H1 (cell line): ENCODE measurements at places on chromosomes 5 and 9. TPM values are rescaled to one million over a fixed set of nuclear protein-coding genes. Genes with fewer than 3 reads are reported as not detected.
A peak's percentile ranks its signal among the peaks of the same experiment; 100 is the strongest.

The IL33 gene
- total RNA-seq, result not detected in 2 replicates

The PCDHGA7 gene
- total RNA-seq, result 0.73 and 1.1 TPM in 2 replicates

The SLC45A2 gene
- total RNA-seq, result not detected in 2 replicates

DNA sequence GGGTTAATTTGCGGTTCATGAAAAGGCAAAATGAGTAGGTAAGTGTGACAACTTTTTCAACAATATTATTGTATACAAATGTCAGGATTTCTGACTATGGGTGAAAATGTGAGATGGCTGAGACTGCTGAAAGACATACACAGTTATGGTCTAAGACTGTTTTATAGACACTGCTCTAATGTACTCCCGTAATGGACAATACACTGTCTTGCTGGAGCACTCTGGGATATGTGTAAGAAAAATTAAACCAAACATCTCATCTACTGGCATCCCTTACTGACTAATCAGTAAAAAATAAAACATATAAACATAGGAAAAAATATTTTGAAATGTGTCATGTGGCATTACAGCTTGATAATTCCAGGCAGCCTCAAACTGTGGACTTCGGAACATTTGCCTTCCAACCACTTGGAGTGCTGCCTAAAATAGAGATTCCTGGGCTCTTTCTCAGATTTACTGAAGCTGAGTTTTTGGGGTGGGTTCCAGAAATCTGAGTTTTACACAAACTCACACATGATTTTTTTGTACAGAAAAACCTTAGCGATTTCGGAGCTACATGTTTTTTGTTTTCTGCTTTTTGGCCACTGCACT, 233.9 kb upstream of the TBCA start:
- no peak for DNase-seq

GRCh38 chr5:18098691-18099090, 464.4 kb downstream of the TAF11L14 start:
- DNase-seq, result no peak

- DNase-seq, result no peak
Measured at GRCh38 chr9:84871983-84872382, 202.5 kb downstream of the NTRK2 start.

DNA sequence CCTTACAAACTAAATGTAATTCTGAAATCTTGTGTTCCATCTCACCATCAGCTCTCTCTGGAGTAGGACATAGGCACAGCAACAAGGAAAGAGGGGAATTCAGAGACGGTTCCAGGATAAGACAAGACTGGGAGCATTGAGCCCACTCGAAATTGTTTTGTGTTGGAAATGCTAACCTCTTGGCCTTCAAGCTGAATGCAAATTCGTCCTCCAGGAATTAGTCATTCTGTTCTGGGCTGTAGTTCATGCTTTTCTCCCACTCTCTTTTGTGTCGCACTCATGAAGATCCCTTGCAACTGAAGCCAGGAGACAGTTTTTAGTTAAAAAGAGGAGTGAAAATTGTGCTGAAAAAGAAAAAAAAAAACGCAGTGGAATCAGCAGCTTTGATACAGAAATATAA, 121.7 kb upstream of the SEMA6A start:
- no peak for DNase-seq

DNA sequence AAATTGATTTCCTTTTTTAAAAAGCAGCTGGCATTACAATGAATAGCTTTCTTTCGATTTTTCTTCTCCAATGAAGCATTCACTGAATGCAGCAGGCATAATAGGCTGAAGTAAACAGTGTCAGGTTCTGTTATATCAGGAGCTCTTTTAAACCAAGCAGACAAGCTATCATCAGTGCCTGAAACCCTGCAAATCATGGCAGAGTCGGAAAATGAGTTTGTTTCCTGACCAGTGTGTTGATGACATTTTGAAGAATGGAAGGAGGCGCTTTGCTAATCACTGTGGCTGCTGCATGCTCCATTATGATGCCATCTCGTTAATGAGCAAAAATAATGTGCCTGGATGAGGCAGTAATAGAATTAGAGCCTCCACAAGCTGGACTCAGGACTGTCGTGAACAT, 284.5 kb downstream of the ZNF608 start:
- no peak for DNase-seq

DNA sequence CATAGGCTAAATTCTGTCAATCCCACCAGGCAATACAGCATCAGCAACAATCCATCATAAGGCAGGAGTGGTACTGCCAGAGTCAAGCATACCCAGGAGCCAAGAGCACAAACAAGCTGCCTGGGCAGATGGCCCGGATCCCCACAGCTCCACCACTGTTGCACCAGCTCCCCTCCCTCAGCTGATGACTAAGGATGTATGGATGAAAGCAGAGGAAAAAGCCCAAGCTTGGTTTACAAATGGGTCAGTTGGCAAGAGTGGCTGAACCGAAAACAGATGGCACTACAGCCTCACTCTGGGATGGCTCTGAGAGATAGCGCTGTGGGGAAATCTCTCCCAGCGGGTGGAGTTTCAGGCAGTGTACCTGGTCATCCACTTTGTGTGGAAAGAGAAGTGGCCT, 29.4 kb downstream of the DROSHA start:
- DNase-seq, result no peak

- DNase-seq, result no peak
Measured at GRCh38 chr9:135332516-135332915, 147.1 kb upstream of the PPP1R26 start.

GRCh38 chr5:107388141-107388861, 282.4 kb downstream of the EFNA5 start:
- DNase-seq, result no peak

- no peak for DNase-seq
Measured at GRCh38 chr9:35487081-35487480, 2.8 kb upstream of the RUSC2 start.

DNA sequence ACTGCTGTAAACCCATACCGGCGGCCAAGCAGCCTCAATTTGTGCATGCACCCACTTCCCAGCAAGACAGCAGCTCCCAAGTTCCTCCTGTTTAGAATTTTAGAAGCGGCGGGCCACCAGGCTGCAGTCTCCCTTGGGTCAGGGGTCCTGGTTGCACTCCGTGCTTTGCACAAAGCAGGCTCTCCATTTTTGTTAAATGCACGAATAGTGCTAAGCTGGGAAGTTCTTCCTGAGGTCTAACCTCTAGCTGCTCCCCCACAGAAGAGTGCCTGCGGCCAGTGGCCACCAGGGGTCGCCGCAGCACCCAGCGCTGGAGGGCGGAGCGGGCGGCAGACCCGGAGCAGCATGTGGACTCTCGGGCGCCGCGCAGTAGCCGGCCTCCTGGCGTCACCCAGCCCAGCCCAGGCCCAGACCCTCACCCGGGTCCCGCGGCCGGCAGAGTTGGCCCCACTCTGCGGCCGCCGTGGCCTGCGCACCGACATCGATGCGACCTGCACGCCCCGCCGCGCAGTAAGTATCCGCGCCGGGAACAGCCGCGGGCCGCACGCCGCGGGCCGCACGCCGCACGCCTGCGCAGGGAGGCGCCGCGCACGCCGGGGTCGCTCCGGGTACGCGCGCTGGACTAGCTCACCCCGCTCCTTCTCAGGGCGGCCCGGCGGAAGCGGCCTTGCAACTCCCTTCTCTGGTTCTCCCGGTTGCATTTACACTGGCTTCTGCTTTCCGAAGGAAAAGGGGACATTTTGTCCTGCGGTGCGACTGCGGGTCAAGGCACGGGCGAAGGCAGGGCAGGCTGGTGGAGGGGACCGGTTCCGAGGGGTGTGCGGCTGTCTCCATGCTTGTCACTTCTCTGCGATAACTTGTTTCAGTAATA, at the start of gene FXN:
TSS of gene FXN (plus strand) at position 315 of the 871 bp plus-strand sequence. CDS start at position 346, 31 bp downstream.
- DNase-seq, result peak; percentile 91
